ENCODE measurements at places on chromosomes 2 and 18.

- no peak for DNase-seq
Observed at GRCh38 chr18:35736696-35737095, 155.2 kb downstream of the GALNT1 start.

DNA sequence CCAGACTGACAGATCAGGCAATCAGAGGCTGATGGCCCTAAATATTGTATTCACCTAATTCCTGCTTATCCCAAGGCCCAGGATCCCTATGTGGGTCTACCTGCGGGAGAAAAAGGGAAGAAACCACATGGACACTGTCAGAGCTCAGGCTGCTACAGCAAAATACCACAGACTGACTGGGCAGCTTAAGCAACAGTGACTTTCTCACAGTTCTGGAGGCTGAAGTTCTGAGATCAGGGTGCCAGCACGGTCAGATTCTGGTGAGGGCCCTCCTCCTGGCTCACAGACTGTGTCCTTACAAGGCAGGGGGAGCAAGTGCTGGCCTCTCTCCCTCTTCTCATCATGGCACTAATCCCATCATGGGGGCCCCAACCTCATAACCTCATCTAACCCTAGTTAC lies 181.7 kb downstream of the TMEM163 start:
- DNase-seq = no peak

GRCh38 chr2:41943159-41943558 lies 104.7 kb upstream of the PKDCC start:
- no peak for DNase-seq

DNA sequence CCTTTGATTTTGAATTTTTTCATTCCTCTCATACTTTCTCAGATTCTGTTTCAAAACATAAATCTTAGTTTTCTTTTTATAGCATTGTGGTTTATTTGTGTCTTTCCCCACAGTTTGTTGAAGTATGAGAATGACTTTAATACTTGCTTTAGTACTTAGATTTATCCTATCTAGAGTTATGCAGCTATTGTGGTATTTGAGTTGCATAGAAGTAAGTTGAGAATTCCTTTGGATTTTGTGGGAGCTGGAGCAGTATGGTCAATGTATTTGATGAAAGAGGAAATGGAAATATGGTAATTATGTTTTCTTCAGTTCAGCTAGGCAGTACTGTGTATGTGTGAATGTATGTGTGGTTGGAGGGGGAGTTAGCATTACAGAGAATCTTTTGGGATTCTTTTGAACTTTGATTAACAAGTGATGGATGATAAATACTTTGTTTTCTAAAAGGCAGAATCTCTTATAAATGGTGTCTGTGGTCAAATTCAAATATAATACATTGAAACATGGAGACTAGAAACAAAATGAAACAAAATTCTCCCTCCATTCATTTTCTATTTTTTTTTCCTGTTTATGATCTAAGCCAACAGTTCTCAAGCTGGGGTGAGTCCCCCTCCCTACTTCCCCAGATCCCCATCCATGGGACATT lies 3.0 kb downstream of the ACVR2A start:
- DNase-seq = no peak

DNA sequence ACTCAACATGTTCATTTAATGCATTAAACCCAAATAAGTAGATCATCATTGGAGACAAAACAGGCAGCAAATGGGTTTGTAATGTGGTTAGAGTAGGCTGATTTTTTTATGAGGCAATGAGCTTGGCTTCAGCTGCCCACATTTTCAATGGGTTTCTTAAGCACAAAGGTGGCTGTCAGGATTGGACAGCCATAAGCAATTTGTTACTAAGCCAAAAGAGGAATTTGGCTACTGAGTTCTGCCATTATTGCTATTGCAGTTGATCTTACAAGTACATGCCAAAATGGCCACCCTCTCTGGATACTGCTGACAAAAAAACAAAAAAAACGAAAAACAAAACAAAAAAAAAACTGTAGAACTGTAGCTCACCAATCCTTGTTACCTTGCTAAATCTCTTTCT lies 1348.0 kb upstream of the PIK3C3 start:
- DNase-seq = no peak

Data from pons (tissue), 1 donor.